Activated T-cell treated with anti-CD3 and anti-CD28 coated beads, Interleukin-2, amount 50 U/mL, for 4 hours (primary cell): ENCODE measurements at places on chromosomes 1 and 21.

GRCh38 chr1:41792485-41792770, 126.3 kb downstream of the HIVEP3 start:
- DNase-seq = no peak

DNA sequence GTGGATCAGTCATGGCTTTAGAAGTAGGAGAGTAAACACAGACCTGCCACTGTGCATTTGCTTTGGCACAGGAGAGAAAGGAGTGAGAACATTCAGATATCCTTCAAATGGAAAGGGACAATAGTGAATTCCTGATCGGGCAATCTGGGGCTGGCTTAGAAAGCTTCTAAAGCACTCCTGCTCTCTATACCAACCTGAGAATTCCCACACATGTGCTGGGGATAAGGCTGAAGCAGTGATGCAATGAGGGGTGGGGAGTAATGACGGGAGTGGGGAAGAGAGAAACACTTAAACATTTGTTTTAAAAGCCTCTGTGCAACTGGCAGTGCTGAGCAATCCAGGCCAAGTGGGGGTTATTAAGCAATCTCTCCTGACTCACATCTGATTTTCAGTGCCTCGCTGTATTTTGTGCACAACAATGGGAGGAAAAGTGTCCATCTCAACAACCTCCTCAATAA, 108.8 kb downstream of the KIAA0319L start:
- no peak for DNase-seq

DNA sequence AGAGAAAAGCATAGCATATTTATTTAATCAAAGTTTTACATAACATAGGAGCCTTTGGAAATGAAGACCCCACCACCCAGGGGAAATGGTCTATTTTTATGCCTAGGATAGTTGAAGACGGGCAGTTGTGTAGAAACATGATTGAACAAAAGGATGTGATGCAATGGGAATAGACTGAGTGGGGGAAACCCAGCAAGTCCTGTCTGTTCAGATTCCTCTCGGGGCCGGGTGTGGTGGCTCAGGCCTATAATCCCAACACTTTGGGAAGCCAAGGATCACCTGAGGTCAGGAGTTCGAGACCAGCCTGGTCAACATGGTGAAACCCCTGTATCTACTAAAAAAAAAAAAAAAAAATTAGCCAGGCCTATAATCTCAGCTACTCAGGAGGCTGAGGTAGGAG, 298.3 kb downstream of the MATN1 start:
- no peak for DNase-seq

- DNase-seq = no peak
Measured at GRCh38 chr1:227886993-227887696, 60.6 kb downstream of the WNT9A start.

GRCh38 chr1:110237386-110238152, 27.5 kb downstream of the KCNC4 start:
- no peak for DNase-seq
